NB4 (cell line): ENCODE measurements at places on chromosomes 11 and 22.
A peak's percentile ranks its signal among the peaks of the same experiment; 100 is the strongest.

- no peak for DNase-seq
Measured at GRCh38 chr22:30881361-30882183, 87.0 kb downstream of the MORC2 start.

DNA sequence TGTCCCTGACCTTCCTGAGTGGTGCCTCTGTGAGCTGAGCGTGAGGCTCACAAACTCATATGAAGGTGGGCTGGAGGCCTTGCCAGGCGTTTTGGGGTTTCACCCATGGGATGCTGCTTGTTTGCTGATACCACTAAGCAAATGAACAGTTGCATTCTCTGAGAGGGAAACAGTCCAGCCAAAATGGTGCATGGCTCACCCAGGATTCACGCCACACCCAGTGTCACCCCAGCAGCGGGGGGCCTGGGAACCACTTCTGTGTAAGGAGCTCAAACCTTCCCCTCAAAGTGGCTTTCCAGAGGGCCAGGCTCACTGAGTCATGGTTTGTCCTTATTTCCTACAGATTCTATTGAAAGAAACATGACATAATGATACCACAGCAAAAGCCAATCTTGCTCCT, 928.1 kb downstream of the TBC1D22A start:
- no peak for DNase-seq

DNA sequence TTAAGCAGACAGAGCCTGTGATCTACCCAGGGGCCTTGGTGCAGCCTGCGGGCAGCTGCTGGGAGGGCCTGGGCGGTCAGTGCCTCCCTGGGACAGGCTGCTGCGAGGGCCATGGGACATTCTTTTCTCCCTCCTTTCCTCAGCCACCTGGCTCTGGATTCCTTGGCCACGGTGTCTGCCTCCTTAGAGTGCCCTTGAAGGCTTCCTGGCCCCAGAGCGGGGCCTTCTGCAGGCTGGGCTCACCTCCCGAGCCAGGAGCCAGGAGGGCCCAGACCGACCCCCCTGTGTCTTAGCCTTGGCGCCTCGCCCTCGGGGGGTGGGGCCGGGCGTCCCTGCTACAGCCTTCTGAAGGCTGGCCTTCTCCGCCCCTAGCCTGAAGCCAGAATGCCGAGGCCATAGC, 231.2 kb downstream of the TBC1D22A start:
- DNase-seq = no peak

- no peak for DNase-seq
Measured at GRCh38 chr11:115939104-115939730, 435.0 kb upstream of the CADM1 start.

DNA sequence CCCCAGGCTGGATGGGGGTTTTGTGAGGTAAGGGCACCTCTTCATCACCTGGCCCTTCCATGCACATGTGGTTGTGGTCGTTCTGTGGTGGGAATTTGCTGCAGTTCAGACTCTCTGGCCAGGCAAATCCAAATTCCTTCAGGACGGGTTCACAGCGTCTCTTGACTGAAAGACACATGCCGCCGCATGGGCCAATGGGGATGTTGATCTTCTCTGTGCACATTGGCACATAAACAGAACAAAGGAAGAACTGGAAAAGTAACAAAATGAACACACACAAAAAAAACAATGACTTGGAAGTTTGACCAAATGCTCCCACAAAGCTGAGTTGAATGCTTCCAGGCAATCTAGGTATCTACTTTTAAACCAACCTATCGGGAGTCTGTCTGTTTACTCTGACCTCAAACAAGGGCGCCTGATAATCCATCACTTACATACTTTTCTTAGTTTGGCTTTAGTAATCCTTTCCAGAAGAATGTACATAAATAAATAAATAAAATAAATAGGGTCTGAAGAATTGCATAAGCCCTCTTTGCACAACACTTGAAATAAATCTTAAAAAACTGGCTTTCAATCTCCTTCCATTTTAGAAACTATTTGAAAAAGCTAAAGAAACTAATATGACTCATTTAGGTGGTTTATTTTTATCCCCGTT, 2.8 kb downstream of the FZD4 start:
- DNase-seq = no peak

- peak; percentile 20 for DNase-seq
Measured at GRCh38 chr11:59173080-59173963, 1.4 kb downstream of the DTX4 start.

- DNase-seq = no peak
Measured at GRCh38 chr22:37750596-37751162, 53.8 kb downstream of the TRIOBP start.

DNA sequence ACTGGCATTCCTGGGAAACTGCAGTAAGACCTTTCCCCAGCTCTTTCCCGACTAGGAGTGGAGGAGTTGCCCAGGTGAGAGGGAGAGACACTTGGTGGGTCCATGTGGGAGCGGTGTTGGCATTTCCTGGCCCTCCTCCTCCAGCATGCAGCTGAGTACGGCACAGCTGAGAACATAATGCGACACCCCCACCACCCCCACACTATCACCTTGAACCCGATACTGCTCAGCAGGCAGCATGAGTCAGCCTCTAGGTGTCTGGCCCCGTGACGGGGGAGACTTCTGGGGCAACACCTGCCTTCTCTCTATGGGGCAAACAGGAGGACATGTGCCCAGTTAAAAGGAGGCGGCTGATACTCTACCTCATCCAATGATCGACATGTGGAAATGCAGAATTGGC, 64.4 kb downstream of the PKNOX2 start:
- DNase-seq = no peak

- DNase-seq = no peak
Measured at GRCh38 chr11:124344346-124344745, 24.3 kb upstream of the OR8D2 start.

DNA sequence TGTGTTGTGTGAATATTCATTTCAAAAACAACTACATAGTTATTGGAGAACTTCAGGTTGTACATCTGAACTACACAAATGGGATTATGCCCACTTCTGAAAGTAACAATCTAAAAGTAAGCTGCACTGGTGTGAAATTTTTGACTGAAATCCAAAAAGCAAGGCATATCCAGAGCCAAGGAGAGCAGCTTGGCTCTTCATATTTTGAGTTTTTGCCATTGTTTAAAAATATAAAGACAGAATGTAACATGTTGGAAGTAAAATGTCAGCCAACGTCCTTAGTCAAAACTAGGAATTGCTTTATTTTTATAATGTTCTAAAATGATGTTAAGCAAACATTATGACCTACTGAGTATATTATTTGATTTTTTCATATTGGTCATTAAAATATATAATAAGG, 45.8 kb upstream of the NOX4 start:
- no peak for DNase-seq

GRCh38 chr11:95247127-95247684, 16.2 kb upstream of the SESN3 start:
- no peak for DNase-seq

DNA sequence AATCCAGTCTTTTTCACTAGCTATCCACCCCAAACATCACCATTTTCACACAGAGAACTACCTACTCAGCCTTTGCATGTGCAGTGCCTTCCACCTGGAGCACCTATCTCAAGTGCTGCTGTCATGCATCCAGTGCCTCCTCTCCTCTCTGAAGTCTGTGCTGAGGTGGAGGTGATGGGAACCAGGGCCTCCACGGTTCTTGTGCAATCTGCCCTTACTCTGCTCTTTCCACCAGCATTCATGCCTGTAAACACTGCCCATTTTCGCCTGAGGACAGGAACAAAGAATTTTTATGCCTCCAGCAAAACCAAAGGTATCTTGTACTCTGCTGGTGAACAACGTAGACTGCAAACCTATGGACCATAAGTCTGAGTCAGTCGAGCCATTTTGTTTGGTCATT, 27.0 kb downstream of the PITPNB start:
- DNase-seq = no peak

DNA sequence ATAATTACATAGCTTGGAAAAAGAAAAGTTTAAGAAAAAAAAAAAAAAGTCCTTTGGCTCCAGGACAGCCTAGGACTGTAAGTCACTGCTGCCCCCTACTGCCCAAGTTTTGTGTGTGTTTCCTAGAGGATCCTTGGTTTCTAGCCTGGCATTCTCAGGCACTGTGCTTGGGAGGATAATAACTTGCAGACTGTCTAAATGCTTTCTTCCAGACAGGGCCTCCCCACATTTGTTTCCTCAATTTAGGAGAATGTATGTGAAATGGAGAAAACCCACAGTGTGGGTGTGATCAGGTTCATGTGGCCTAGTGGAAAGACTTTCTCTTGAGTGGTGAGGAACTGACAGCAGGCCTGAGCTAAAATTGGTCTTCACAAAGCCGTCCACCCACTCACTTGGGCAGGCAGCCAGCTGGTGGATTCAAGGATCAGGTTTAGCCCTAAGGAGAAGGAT, 191.0 kb downstream of the NAV2 start:
- peak; percentile 60 for DNase-seq

- DNase-seq = no peak
Measured at GRCh38 chr22:20380486-20380885, 13.5 kb upstream of the ZNF74 start.

DNA sequence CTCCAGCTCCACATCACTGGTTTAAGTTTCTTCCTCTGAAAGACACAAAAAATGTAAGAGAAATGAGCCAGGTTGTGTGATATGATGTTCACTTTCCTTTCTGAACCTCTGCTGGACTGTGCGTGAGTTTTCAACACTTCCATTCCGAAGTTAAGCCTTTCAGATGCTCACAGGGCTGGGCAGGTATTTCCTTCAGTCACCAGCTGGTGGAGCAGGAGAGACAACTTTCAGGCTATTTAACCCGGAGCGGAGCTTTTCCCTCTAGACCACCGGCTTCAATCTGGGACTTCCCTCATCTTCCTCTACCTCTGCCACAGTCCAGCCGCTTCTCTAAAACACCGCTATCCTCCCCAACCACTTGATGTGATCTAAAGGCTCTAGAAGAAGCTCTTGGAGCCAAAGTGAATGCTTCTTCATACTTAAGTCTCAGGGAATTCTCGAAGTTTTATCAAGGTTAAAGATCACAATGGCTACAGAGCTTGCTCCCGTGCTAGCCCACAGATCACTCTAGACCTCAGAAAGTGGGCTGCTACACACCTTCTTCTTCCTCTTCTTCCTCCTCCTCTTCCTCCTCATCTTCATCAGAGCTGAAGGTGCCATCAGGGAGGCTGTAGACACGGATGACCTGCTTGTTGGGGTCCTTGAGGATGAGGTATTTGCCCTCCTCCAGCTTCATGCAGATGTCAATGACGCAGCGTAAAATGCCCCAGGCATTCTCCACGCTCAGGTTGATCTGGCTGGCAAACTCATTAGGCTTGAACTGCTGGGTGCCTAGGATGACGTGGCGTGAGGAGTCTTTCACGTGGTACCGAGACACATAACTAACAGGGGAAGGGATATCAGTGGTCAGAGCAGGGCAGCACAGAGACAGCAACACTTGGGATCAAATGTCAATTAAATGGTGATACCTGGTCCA, 4.4 kb upstream of the FOXRED2 start:
- peak; percentile 55 for DNase-seq

DNA sequence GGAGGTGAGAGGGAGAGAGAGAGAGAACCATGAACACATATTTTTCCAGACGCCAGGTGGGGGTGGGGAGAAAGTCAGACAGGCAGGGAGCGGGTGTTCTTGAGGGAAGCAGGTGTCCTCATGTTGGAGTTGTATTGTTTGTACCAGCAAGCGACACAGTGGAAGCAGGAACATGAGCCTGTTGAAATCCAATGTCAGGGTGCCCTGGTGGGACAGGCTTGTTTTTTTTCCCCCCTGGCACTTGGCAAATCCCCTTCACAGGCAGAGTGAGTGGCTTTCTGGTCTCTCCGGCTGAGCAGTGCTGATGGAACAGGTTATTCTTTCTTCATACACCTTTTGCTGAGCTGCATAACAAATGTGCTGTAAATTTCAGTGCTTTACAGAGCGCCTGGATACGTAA, 125.6 kb downstream of the GRIK4 start:
- DNase-seq = no peak

GRCh38 chr11:84855508-84856245, 771.5 kb downstream of the DLG2 start:
- no peak for DNase-seq

GRCh38 chr11:12729941-12730340, 55.7 kb downstream of the TEAD1 start:
- no peak for DNase-seq

DNA sequence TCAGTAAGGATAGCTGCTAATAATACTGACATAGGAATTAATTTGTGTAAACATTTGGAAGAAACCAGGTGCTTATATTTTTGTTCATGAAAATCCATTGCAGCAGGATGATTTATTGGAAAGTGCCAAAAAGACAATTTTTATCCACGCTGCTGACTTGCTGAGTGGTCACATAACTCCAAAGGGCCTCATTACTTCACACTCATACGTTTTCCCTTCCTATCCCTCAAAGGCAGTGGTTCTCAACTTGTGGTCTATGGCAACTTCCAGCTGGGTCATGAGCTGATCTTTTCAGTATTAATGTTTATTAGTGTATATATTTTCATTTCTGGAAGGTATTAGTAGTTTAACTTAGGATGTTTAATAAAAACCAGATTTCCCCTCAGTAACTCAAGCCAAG, 178.1 kb downstream of the UVRAG start:
- no peak for DNase-seq

DNA sequence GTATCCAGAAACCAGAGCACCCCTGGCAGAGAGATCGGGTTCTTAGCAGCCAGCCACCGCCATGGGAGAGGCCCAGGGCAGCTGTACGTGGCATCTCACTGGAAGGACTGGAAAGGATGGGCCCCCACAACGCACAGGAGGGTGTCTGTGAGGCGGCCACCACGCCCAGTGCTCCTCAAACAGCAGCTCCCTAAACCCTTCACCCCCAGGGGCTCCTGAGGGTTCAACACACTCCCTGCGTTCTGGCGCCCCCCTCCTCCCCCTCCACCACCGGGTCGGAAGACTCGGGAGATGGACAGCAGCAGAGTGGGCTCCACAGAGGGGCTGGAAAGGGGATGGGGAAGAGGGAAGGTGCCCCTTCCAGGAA, 1.1 kb downstream of the MAPK12 start:
- peak; percentile 35 for DNase-seq
